ENCODE measurements at places on chromosomes 12 and 14. TPM values are rescaled to one million over a fixed set of nuclear protein-coding genes. Genes with fewer than 3 reads are reported as not detected.

DNA sequence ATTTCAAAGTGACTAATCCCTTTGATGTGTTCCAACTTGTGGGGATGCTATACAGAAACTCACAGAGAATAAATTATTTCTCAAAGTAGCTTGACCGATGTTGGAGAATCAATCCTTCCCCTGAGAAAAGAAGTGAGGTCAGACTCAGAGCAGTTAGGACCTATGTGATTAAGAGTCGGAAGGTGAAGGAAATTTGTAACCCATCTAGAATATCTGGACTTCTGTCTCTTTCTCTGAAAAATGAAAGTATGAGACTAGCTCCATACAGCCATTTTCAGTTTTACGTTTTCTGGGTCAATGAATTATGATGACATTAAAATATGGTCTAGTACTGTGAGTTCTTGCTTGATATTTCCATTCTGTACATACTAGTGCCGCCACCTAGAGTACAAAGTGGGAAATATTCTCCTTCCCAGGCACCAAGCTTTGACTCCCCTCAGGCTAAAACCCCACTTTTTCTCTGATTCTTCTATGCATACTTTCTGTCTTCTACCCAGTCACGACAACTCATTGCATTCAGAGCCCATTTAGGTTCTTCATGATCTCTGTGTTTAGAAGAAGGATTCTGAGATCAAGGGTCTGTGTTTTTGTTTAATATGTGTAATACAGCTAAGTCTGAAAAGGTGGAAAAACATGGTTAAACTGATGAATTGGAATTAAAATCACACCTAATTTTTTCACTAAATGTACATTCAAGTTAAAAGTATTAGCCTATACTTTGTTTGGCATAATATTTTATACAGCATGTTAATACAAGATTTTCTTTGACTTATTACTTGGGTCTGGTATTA lies 6.9 kb upstream of the NTS start:
- no peak for DNase-seq

GRCh38 chr12:57724003-57724935 lies 14.3 kb downstream of the AGAP2 start:
- DNase-seq = no peak

GRCh38 chr12:54262403-54262925 lies 17.5 kb downstream of the CBX5 start:
- DNase-seq = no peak

- DNase-seq = peak; percentile 91
Measured at GRCh38 chr12:121536054-121536898, 44.5 kb downstream of the KDM2B start.

GRCh38 chr12:5864972-5865371 lies 80.1 kb downstream of the ANO2 start:
- no peak for DNase-seq

Gene SINHCAF
- 45.2 TPM for total RNA-seq
